Fibroblast of the conjunctiva (primary cell): ENCODE measurements at places on chromosomes 1 and 21.

DNA sequence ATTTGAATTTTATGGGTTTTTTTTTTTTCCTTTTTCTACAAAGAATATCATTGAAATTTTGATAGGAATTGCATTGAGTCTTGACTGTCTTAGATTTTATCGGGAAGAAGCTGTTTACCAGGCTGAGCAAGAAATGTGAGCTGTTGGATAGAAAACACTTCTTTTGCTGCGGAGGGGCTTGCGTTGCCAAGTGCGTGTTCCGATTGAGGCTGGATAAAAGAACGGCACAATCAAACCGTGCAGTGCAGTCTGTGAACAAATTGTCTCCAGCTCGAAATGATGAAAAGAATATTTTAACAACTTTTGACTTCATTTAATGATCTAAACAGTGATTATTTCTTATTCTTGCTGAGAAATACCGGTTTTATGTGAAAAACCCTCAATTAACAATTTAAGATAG lies 149.4 kb downstream of the RYR2 start:
- DNase-seq, result no peak

DNA sequence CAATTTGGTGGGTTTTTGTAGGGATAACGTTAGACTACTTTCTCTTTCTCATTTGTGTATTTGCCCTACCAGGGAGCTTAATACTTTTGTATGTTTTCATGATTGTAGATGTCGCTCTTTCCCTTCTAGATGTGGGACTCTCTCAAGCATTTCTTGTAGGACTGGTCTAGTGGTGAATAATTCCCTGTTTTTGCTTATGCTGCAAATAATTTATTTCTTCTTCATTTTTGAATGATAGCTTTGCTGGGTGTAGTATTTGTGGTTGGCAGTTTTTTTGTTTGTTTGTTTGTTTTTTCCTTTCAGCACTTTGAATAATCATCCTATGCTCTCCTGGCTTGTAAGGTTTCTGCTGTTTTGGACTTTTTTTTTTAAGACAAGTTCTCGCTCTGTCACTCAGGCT lies 22.5 kb upstream of the TTC22 start:
- DNase-seq, result no peak

DNA sequence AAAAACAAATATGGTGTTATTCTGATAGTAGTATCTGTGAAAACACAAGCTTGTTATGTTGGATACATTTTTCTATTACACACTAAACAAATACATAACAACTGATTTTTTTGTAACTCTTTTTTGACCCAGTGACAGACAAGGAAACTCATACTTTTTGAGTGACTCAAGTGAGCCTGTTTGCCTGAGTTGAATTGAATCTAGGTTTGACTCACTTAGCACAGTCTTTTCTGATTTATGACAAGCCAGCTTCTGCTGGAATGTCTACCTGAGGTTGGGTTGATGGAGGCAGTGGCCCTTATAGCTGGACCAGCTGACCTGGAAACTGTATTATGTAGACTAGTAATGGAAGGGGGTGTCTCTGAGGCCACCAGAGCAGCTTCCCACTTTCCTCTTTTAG lies 4.2 kb upstream of the CLCA4 start:
- no peak for DNase-seq

DNA sequence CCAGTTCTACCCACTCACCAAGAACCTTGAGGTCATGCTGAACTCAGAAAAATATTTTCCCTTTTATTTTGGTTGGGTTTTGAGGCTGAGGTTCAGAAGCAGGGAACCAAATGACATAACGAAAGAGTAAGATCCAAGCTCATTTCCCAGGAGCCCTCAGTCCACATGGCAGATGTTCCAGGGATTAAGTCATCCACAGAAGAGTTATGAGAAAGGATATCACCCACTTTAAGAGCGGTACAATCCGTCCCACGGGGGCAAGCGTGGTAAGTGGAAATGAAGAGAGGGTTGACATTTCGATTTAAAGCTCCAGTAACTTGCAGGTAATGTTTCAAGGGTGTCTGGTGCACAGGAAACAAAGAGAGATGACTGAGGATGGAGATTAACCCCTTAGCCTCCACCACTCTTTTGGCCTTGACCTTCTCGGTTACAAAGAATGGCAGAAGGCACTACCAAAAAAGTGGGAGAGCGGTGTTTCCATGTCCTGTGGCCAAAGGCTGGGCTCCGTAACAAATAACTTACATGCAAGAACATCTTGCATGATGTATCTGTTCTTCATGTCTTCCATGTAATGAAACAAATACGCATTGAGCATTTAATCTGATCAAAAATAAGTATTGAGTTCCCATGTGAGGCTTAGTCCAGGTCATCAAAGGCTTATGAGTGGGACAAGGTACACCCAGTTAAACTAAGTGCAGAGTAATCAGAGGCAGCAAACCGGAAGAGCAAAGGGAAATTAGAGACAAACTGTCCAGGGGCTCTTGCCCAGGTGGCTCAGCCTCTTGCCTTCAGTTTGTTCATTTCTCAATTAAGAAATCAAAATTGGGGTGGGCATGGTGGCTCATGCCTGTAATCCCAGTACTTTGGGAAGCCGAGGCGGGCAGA lies 241.4 kb downstream of the TOMM20 start:
- no peak for DNase-seq

- DNase-seq, result peak; percentile 75
Measured at GRCh38 chr1:61851849-61852669, 109.8 kb downstream of the PATJ start.

GRCh38 chr21:35019631-35020032 lies 29.5 kb downstream of the RUNX1 start:
- no peak for DNase-seq

GRCh38 chr21:16342932-16343331 lies 613.1 kb downstream of the USP25 start:
- DNase-seq, result no peak

- no peak for DNase-seq
Measured at GRCh38 chr1:93604411-93604810, 77.2 kb downstream of the BCAR3 start.

DNA sequence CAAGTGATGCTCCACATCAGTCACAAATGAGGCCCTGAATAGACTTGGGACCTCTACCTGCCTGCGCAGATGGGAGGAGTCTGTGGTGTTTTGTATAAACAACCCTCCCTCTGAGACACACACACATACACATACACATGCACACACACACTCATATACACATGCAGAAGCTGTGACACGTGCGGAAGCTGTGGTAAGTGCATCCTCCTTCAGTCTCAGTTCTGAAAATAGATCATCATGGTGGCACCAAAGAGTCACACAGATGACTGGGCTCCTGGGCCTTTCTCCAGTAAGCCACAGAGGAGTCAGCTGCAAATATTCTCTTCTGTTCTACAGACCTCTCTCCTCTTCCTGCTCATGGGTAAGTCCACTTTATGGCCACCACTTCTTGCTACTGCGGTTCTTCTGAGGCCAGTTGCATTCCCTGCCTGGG lies at the start of gene LY9:
LY9 (plus strand) TSS at position 224 of the 433 bp plus-strand sequence; CDS start at position 238, 14 bp downstream.
- no peak for DNase-seq

DNA sequence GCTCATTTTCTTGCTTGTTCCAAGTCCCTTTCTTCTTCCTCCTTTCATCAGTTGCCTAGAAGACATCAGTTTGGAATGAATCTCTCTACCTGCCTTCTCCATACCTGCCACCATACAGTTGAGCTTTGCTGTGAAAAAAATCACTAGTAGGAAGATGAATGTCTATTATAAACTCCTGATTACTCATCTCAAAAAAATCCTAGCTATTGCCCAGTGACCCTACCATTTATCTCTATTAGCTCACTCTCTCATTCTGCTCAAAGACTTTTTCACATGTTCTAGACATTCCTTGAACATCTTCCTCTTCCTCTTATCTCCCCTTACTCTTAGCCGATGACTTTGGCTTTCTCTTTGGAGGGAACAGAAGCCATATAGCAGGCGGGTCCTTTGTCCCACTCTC lies 49.7 kb upstream of the HMGB4 start:
- no peak for DNase-seq

DNA sequence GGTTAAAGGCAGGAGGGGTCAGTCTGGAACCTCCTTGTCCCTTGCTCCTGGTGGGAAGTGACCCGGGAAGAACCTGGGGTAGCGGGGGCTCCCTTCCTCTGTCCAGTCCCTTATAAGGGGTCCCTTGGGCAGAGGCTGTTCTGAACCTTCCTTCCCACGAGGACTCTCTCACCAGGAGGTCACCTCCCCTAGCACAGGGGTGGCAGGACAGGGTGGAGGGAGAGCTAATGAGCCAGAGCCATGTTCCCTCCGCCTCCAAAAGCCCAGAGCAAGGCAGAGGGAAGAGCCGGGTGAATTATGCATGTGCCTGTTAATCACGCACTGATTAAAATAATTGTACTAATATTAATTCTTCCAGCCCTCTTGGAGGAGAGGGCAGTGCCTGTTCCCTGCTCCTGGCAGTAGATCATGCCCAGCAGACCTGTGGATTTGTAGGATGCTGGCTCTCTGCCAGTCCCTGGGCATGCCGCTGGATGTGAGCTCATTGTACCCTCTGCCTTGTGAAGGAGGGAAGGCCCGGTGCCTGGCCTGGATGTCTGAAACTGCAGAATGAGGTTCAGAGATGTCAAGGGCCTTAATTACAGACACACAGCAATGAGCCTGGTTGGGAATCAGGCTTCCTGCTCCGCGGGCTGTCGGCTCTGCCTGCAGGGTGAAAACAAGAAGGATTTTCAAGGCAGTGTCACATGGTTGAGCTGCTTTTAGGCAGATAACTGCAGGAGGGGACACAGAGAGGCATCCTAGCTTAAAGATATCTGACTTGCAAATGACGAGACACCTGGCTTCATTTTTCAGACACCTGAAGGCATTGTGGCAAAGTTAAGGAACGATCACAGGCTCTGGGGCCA lies 68.2 kb downstream of the IGSF21 start:
- no peak for DNase-seq

DNA sequence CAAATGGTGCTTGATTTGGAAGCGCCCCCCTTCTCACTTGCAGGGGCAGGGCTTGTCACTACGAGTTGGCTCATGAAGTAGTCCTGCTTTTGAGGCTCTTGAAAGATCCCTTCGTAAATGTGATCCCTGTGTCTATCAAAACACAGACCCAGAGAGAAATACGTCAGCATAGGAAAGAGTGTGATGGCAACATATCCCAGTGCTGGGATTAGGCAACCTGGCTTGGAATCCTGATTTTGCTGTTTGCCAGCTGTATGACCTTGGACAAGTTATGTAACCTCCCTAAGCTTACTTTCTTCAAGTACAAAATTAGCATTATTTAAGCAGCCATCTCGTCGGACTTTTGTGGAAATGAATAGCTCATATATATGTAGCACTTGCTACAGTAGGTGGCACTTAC lies 228.4 kb downstream of the ATG4C start:
- no peak for DNase-seq

DNA sequence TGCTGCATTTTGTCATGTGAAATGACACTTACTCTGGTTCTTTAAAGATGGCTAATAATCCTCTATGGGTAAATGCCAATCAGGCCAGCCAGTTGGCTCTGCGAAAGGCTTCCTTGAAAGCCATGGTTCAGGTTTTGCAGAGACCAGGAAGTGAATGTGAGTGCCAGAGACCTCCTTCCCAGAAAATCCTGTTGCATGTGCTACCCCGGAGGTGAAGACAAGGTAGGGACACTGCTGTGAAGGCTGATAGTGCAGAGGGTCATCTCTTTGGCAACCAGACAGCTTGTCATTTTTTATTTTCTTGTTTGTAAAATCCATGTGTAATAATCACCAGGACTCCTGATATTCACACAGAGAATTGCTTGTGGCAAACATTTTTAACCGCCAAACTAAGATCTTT lies 18.7 kb downstream of the LRRC8D start:
- no peak for DNase-seq
